ENCODE measurements at places on chromosomes 7 and 10. TPM values are rescaled to one million over a fixed set of nuclear protein-coding genes. Genes with fewer than 3 reads are reported as not detected.

DNA sequence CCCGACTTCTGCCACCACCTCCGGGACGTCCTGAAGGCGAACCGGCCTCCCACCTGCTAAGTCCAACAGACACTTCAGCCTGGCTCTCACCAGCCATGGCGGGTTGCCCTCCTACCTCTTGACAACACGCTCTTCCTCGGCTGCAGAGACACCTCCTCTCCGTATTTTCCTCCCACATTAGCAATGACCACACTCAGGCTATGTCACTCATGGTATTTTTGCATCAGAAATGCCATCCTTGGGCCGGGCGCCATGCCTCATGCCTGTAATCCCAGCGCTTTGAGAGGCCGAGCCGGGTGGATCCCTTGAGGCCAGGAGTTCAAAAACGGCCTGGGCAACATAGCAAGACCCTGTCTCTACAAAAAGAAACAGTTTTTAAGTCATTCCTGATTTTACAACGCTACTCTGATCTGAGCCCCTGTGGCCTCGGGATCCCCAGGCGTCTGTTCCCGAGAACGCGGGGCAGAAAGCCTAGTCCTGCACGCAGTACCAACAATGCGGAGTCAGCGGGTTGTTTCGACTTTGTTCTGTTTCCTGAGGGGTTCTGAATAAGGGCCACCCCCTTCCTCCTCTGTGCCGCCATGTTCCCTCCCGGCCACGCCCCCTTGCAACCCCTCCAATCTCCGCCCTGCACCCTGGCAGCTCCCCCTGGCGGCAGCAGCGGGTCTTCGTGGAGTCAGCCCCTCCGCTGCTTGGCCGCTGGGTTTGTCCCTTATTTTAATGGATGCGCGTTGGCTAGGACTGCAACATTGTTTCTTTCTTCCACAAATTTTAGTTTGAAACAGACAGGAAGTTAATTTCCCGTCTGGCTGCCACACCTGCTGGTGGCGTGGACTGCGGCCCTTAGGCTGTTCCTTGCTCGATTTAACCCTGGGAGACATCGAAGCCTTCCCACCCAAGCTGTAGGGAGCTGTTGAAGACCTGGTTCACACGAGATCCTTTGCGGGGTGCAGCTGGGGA lies 9.7 kb upstream of the ZFAND2A start:
- DNase-seq = peak; percentile 99

GRCh38 chr7:68485253-68485917 lies 1112.9 kb upstream of the AUTS2 start:
- no peak for DNase-seq

The ATG9B gene
- 11.1 TPM for total RNA-seq

GRCh38 chr10:17353568-17354300 lies 100.7 kb downstream of the ST8SIA6 start:
- DNase-seq = no peak

The EPO gene
- not detected for total RNA-seq

The ASIC3 gene
- total RNA-seq = 6.0 TPM

DNA sequence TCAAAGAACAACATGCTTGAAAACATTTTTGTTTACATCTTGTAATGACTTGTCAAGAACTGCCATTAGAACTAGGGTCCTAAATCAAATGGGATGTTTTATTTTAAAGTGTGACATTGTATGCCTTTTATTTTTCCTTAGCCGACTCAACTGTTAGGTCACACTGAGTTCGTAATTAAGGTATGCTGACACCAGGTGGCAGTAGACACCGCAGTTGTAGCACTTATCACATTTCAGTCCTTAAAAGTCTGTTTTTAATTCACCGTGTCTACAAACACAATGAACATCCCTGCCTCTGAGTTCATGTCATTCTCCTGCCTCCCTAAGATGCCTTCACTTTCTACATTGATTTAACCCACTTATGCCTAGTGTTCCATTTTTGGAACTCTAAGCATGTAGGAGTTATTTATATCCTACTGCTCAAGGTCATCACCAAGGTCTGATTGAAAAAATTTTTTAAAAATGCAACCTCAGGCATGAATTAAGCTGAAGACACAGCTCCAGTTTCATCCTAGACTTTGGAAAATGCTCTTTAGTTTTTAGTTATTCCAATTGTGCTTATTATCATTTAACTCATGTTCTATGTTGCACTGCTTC lies 186.1 kb downstream of the BMPER start:
- no peak for DNase-seq

DNA sequence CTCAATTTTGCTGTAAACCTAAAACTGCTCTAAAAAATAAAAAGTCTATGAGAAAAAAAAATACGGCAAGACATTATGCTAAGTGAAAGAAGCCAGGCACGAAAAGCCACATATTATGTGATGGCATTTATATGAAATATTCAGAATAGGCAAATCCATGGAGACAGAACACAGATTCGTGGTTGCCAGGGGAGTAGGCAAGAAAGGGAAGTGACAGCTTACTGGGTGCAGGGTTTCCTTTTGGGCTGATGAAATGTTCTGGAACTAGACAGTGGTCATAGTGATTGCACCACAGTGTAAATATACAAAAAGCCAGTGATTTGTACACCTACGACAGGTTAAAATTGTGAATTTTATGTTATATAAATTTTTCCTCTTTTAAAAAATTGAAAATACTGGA lies 41.3 kb upstream of the GLI3 start:
- no peak for DNase-seq

- no peak for DNase-seq
Observed at GRCh38 chr10:33125522-33126517, 167.8 kb upstream of the ITGB1 start.

DNA sequence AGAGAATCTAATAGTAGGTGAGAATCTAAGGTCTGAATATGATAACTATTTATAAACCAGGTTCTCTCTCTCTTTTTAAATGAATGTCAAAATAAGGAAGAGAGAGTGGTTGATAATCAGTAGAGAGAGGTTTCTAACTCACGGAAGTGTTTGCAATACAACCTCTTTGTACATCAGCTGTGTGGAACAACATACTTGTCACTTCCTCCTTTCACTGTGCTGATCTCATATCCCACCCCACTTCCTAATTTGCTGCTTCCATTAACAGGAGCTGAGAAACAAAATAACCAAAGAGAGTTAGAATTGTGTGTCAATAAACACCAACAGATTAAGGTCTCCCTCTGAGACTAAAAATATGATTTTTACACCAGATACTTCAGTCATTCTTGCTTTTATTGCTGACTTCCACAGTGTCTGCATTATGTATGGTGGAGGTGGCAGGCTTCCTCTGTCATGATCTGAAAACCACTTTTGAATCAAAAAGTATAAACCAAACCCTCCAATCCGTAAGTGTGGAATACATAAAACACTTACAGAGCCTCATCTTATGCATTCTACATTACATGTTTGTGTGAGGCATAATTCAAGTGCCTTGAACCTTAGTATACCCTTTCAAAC lies 25.0 kb downstream of the CACUL1 start:
- no peak for DNase-seq

The SYT15 gene
- 1.1 TPM for total RNA-seq

DNA sequence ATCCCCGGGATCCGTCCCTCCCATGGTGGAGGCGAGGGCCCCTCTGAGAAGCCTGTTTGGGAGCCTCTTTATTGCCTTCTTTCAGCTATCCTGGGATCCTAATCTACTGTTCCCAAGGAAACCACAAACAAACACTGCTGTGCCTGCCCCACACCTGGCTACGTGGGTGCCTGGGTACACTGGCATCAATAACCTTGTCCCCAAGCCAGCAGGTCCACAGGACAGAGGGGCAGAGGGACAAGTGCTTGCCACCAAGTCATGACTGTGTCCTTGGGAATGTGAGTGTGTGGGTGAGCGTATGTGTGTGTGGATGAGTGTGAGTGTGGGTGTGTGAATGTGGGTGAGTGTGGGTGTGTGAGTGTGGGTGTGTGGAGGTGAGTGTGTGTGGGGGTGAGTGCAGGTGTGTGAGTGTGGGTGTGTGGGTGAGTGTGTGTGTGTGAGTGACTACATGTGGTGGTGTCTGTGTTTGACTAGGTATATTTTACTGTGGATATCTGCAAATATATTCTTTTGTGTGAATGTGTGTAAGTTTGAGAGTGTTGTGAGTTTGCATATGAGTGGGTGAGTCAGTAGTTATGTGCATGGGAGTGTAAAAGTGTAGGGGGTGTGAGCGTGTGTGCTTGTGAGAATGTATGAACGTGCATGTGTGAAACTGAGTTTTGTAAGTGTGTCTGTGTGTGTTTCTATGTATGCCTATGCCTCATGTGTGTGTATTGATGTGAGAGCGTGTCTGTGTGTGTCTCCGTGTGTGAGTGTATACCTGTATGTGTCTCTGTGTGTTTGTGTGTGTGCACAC lies 96.1 kb downstream of the TNS3 start:
- DNase-seq = no peak

DNA sequence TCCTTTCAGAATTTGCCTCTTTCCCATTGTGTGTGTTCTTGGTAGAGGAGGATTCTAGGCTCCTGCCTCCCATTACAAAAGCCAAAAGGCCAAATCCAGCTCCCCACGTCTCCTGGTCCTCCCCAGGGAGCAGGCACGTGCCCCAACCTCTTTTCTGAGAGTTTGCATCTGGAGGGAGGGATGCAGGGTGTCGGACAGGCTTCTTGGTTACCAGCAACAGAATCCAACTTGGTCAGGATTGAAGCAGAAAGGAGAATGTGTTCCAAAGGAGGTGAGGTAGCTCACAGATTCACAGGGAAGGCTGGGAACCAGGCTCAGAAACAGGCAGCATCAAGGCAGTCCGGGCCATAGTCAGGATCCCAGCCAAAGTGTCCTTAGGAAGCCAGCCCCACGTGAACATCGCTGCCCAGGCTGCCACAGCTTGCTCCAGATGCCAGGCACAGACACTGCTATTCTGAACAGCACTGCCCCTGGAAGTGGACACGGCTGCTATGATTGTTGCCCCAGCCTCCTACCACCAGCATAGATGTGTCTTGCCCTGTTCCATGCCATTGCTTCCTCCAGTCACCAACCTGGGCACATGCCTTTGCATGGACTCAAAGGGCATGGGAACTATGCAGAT lies 264.2 kb upstream of the ZMIZ1 start:
- no peak for DNase-seq

- no peak for DNase-seq
Observed at GRCh38 chr7:117066668-117067067, 113.4 kb downstream of the ST7 start.

The EEF1AKMT2 gene
- total RNA-seq = 22.0 TPM

- DNase-seq = no peak
Observed at GRCh38 chr7:108303332-108303731, 152.9 kb downstream of the NRCAM start.

- no peak for DNase-seq
Observed at GRCh38 chr10:3312403-3312940, 139.9 kb upstream of the PITRM1 start.

The VIPR2 gene
- 0.99 TPM for total RNA-seq

- no peak for DNase-seq
Observed at GRCh38 chr10:48439031-48439430, 132.6 kb downstream of the MAPK8 start.

DNA sequence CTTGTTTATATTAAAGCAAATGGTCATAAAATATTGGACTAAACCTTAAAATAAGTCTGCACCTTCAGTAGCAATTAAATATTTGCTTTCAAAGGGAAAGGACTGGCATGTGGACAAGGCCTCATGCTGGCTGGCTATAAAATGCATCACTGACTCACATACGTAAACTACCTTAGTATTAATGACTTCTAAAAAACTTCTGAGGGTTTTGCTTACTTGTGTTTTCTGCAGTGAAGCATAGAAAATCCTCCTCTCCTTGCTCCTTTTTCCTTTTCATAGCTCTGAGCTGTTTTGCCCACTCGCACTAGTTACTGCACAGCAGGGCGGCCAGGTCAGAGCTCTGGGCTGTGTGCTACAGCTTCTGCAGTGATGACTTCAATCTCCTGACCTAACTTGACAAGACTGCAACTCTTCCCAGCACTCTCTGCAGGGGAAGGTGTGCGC lies 82.3 kb downstream of the CUL2 start:
- no peak for DNase-seq

GRCh38 chr7:136122026-136122425 lies 144.9 kb upstream of the MTPN start:
- DNase-seq = no peak

All from activated naive CD8-positive, alpha-beta T cell treated with anti-CD3 and anti-CD28 coated beads, Interleukin-2, amount 10 ng/mL, durations not matched to agents 7 days and 5 days (primary cell).